ENCODE measurements at places on chromosomes 3 and 15.
A peak's percentile ranks its signal among the peaks of the same experiment; 100 is the strongest.

- peak; percentile 79 for DNase-seq
Measured at GRCh38 chr15:78944669-78945407, at the start of gene CTSH. Gene CTSH (minus strand): TSS chr15:78945046. CDS start chr15:78944981, 65 bp downstream.

DNA sequence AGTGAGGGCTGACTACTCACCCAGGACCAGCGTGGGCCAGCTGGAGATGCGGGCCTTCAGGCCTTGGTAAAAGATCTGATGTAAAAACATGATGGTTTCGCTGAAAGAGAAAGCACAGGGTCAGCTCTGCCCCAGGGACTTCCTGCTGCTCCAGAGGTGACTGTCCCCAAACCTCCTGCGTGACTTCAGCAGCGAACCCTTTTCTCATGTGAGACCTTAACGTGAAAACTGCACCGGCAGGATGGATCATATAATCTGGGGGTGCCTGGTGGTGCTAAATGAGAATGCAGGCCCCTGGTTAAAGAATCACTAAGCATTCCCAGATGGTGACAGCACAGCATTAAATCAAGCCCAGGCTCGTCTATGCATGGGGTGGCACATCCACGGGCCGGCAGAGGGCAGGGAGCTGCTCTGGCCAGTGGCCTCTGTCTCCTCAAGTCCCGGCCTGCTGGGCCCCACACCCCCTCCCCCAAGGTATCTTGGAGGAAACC is 55.4 kb downstream of the RASGRF1 start:
- no peak for DNase-seq

- DNase-seq: no peak
Measured at GRCh38 chr3:61065451-61066011, 185.7 kb downstream of the FHIT start.

DNA sequence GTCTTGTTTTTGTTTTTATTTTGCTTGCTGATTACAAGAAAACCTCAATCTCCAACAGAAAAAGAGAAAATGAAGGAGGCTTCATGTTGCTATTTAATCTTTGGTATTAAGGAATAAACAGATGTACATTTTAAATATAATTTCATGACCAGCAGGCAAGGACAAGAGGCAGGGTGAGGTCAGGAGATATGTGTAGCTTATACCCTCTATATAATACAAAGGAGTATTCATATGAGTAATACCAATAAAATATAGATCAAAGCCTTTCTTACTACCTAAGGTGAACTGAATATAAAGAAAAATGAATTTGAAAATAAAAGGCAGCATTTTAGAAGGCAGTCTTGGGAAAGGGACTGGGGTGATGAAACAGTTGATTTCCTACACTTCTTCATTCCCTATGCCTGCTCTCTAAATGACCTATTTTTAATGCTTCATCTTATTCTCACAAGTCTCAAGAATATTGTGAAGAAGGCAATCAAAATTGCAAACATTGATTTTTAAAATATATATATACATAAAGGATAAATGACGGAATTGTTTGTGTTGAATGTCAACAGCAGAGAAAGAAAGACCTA is 8.6 kb upstream of the CBLB start:
- no peak for DNase-seq

DNA sequence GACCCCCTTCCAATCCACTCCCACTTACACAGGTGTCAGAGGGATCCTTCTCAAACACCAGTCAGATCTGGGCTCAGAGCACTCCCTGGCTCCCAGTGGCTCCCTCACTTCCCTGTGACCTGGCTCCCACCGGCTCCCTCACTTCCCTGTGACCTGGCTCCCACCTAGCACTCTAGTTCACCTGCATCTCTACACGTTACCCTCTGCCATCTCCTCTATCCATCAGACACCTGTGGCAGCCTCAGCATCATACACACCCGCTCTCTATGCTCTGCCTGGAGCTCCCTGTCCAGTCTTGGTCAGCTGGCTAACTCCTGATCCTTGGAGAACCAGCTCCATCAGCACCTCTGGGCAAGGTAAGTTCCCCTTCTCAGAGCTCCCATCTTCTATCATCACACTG is 5.6 kb downstream of the RPP25 start:
- no peak for DNase-seq

- DNase-seq: no peak
Measured at GRCh38 chr15:35669021-35669420, 123.1 kb upstream of the DPH6 start.

DNA sequence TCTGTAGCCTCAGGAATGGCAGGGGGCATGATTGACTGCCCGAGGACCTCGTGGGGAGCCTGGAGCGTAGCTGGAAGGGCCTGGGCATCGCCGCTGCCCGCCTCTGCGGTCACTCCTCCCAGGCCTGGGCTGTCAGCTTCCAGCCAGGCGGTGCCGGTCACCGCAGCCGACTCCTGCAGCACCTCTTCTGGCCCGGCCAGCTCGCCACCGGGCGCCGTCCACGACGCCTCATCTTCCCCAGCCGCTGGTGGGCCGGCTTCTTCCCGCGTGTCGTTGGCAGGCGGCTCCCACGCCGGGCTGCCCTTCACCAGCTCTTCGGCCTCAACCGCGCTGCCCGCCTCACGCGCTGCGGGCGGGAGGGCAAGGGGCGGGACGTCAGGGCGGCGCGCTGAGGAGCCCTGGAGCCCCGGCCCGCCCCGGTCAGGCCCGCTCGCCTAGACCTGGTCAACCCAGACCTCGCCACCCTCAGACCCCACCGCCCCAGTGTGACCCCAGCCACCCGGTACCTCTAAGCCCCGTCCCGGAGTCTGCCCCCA is 1.0 kb downstream of the CSPG5 start:
- peak; percentile 37 for DNase-seq

Data from activated T-cell treated with anti-CD3 and anti-CD28 coated beads, Interleukin-2, amount 50 U/mL, for 24 hours (primary cell).